ENCODE measurements at places on chromosomes 13 and 19.

GRCh38 chr19:19445911-19446361 is 40.5 kb downstream of the GATAD2A start:
- DNase-seq = no peak

DNA sequence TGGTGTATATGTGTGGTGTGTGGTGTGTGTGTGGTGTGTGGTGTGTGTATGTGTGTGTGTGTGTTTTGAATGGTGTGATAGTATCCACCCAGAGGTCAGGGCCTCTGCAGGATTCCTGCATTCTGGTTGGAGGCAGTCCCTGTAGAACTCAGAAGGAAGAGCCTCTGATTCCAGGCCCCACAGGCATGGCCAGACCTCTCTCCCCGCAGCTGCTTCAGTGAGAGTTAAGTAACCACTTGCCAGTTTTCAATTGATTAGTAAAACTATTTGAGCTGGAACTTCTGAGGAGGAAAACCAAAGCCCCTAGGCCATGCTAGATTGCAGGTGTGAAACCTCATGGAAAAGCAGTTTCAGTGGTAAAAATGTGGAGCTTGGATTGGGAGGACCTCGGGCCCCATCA is 2.1 kb downstream of the ATP12A start:
- no peak for DNase-seq

- no peak for DNase-seq
Measured at GRCh38 chr19:19416280-19416679, 10.8 kb downstream of the GATAD2A start.

DNA sequence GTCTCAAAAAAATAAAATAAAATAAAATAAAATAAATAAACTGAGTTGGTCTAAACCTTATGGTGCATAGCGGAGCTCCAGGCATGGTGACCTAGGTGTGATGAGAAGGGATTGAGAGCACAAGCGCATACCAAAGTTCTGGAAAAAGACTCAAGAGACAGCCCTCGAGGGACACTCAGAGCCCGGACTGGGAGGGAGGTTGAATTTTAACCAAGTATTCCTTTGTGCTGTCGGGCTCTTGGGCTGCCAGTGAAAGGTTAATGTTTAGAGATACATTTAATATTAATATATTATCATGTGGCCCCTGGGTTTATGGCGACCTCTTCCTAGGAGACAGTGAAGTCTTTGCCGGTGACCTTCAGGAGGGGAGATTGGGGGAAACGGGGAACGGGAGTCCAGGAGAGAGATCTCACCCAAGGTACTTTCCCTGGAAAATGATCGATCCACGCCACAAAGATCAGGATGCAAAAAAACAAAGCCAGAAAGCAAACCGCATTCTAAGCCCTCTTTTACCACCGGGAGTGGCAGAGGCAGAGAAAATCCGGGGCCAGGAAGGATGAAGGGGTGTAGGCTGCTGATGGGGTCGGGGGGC is 1.6 kb downstream of the FUT6 start:
- DNase-seq = no peak

GRCh38 chr19:41234512-41235168 is 15.6 kb downstream of the AXL start:
- DNase-seq = no peak

DNA sequence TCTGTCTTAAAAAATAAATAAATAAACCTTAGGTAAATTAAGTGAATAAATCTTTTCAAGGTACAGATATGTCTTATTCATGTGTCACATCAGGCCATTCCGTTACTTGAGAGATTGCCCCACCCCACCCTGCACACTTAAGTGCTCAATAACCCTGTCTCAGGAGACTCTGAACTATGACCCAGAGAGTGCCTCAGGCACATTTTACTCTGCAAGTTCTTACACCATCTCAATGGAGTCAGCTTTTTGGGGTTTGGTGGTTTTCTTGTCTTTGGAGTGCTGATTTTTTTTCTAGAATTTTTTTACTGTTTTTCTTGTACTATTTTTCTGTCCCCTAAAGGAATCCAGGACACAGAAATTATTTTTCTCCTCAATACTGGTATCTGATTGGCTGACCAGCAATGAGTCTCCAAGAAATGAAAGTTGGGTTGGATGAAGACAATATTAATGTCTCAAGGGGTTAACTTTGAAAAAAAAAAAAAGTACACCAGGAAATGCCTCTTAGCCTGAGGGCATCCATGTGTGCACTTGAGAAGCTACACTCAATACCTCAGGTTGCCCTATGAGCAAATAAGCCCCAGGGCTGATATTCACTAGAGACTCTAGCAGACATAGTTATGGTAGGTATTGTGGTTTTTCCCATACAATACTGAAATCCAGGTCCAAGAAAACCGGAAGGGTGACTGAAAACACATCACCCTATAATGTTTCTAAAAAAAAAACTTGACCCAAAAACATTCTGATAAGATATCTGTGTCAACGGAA is 114.6 kb upstream of the ZNF91 start:
- DNase-seq = no peak

DNA sequence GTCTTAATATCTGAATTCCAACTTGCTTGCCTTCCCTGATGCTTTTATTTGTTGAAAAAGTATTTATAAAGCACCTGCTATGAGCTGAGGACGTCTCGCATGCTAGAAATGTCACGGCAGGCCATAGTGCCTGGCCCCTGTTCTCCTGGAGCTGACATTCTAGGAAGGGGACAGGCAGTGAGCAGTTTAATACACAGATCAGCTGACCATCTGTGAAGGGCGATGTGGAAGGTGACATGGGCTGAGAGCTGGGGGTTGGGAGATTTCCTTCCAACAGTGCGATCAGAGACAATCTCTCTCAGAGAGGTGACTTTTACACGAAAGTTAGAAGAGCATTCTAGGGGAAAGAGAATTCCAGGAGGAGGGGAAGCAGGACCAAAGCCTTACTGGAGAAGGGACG is 153.2 kb downstream of the ZNF536 start:
- DNase-seq = no peak

DNA sequence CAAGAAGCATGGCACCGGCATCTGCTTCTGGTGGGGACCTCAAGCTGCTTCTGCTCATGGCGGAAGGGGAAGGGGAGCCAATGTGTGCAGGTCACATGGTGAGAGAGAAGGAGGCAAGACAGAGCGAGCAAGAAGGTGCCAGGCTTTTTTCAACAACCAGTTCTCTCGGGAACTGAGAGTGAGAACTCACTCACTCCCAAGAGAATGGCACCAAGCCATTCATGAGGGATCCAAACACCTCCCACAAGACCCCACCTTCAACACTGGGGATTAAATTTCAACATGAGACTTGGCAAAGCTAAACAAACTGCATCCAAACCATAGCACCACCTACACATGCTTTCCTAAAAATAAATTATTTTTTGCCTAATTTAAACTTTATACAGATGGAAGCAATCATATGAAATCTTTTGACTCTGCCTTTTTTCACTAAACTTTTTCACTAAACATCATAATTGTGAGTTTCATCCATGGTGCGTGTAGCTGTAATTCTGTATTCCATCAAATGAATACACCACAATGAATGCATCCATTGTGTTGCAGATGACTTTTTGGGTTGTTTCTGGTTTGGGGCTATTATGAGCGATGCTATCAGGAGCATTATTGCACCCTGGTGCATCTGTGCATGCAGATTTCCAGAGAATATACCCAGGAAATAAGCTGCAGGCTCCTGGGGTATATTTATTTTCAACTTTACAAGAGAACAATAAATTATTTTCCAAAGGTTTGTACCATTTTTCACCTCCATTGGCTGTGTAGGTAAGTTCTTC is 14.6 kb upstream of the IPO5 start:
- no peak for DNase-seq

DNA sequence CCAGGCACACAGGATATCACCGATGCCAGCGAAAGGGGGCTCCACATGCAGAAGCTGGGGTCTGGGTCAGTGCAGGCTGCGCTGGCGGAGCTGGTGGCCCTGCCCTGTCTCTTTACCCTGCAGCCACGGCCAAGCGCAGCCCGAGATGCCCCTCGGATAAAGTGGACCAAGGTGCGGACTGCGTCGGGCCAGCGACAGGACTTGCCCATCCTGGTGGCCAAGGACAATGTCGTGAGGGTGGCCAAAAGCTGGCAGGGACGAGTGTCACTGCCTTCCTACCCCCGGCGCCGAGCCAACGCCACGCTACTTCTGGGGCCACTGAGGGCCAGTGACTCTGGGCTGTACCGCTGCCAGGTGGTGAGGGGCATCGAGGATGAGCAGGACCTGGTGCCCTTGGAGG is 7.2 kb downstream of the NCAN start:
- DNase-seq = no peak

- no peak for DNase-seq
Measured at GRCh38 chr13:81874253-81874652, 1533.3 kb upstream of the SPRY2 start.

DNA sequence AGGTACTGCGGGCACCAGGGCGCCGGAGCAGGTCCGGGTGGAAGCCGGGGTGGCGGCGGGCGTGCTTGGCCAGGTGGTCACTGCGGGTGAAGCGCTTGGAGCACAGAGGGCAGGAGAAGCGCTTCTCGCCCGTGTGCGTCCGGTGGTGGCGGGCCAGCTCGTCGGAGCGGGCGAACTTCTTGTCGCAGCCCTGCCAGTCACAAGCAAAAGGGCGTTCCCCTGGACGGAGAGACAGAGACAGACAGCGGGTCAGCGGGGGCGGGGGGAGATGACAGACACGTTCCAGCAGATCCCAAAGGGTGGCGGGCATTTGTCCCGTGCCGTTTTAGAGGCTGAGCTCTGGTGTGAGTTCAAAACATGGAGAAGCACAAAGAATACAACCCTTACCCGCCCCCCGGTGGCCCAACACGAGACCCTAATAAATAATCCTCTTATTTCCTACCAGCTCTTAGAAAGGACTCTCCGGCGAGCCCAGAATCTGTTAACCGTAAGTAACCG is 6.3 kb upstream of the REXO1 start:
- DNase-seq = no peak

- DNase-seq = no peak
Measured at GRCh38 chr19:47704656-47705055, 8.6 kb upstream of the EHD2 start.

- DNase-seq = no peak
Measured at GRCh38 chr13:112854321-112854720, 114.7 kb upstream of the MCF2L start.

DNA sequence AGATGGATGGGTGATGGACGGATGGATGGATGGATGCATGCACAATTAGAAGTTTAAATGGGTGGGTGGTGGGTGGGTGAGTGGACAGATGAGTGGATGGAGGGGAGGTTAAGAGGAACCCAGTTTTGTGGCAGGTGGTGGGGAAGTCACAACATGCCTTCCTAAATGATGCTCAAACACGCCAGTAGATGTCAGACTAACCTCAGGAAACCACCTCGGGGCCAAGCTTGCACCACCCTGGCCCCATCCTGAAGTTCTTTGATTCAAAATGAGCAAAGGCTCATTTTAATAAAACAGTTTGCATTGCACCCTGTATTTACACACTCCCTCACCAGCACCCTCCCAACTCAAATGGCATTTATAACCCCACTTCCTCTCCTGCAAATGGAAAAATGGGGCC is 91.4 kb upstream of the CACNA1A start:
- DNase-seq = peak; percentile 54

DNA sequence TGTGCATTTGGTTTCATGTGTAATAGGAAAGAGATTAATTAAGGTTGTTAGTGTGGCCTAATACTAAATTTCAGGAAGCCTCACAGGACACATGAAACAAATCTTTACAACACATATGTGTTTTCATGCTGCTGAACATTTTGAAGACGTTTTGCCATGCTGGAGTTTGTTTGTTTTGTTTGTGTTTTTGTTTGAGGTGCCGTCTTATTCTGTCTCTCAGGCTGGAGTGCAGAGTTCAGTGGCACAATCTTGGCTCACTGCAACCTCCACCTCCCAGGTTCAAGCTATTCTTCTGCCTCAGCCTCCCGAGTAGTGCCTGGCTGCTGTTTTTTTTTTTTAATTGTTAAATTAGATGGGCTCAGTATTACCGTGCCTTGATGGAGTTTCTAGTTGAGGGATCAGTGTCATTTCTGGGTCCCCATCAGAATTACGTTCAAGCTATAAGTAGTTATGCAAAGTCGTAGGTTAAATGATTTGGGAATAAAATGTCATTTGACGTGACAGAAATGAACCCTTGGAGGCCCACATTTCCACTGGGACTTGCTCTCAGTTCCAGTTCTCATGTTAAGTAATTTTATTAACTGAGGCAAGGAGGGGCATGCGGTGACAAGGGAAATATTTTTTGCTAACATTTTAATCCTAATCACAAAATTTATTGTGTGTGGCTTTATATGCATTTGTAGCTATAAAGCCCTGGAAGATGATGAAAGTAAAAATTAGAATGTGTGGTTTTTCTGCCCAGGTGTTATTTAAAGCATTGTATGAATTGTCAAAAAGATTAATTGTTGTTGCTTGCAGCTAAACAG is 196.9 kb downstream of the TM9SF2 start:
- no peak for DNase-seq

DNA sequence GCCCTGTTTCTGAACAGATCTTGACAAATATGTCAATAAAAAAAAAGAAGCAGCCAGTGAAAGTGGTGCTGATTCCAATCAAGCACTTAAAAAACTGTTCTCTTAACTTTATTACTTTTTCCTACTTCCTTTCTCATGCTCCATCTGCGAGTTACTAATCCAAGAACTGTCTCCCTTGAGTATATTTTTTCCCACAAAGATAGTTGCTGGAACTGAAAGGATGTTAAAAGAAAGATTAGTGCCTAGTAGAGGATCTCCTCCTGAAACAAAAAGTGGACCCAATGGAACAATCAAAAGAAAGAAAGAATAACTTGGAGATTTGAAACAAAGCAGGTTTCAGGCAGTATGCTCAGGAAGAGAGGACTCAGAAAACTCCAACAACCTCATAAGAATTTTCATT is 1034.8 kb downstream of the PCDH17 start:
- no peak for DNase-seq

GRCh38 chr19:805166-805551 is 7.9 kb downstream of the PTBP1 start:
- no peak for DNase-seq

DNA sequence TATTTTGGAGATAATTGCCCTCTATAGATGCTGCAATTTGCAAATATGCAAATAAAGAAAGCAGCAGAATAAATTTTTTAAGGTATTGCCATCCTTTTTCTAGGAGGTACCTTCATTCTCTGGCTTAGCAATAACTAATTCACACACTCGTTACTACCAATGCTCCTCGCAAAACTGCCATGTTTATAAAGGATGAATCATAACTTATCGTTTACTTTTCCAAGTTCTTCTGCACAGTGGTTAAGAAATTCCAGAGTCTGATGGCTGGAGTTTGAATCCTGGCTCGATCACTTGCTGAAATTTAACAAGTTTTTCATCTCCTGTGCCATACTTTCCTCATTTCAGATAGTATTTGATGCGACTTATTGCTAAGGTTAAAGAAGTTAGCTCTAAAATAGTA is 708.6 kb upstream of the KLHL1 start:
- DNase-seq = no peak

Measured in AG04450 (cell line).